ENCODE measurements at places on chromosomes 16 and 17.

DNA sequence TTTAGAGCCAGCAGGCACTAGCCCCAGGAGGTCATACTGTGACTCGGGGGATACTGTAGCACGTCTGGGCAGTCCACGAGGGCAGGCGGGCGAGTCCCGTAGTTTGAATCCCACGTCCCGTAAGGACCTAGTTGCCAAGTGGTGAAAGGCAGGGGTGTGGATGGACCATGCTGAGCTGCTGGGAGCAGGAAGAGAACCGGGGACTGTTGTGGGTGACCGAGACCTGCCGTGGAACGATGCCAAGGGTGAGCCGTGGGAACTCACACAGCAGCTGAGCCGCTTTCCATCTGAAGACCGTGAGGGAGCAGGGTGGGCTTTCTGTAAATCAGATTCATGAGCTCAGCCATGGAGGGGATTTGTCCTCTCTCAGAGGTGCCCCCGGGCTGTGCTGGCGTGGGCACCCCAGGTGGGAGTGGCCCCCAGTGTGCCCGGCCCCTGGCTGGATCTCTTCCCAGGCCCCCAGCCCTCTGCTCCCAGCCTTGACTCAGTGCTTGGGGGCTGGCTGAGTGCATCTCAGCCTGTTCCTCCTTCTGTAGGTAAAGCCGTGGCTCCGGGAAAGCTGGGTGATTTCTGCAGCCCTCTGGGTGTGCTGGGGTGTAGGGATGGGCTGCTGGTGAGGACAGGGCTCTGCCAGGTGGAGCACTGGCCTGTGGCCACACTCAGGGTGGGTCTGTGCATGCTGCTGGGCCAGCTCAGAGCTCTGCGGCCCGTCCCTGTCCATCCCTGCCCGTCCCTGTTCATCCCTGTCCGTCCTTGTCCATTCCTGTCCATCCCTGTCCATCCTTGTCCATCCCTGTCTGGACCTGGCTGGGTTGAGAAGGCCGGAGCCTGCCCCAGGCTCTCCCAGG is 13.6 kb downstream of the ASPSCR1 start:
- no peak for DNase-seq

GRCh38 chr17:82865774-82866395 is 26.1 kb upstream of the ZNF750 start:
- no peak for DNase-seq

GRCh38 chr17:68972119-68972704 is 17.0 kb upstream of the ABCA8 start:
- peak; percentile 55 for DNase-seq

DNA sequence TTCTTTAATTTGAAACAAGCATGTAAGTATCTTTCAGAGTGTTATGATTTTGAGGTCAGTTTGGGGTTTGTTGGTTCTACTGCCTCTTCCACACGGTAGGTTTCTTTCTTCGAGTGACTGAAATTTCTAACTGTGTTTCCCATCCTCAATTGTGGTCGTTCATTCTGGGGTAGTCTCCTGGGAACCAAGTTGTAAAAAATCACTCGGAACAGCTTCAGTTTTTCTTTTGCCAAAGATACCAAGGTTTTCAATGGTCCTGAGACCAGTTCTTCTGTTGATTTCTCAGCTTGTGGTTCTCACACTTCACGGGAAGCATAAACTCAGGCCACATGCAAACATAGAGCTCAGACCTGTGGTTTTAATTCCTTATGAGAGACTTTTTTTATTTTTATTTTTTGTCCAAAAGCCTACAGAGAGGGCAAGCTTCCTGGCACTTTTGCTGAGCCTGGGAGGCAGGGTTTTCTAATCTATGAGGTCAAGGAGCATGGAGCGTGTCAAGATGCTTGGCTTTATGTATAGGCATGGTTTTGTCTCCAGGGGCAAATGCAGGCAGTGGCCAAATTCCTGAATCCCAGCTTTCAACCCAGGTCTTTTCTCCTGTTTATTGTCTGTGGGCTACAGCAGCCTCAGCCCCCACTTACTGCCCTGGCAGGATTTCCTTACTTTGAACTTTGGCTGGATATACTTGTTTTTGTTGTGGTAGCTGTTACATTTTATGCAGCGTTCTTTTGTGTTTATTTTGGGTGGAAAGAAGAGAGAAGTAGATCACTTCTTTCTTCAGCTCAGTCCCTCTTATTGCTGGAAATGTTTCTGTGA is 32.9 kb downstream of the HS3ST3A1 start:
- no peak for DNase-seq

DNA sequence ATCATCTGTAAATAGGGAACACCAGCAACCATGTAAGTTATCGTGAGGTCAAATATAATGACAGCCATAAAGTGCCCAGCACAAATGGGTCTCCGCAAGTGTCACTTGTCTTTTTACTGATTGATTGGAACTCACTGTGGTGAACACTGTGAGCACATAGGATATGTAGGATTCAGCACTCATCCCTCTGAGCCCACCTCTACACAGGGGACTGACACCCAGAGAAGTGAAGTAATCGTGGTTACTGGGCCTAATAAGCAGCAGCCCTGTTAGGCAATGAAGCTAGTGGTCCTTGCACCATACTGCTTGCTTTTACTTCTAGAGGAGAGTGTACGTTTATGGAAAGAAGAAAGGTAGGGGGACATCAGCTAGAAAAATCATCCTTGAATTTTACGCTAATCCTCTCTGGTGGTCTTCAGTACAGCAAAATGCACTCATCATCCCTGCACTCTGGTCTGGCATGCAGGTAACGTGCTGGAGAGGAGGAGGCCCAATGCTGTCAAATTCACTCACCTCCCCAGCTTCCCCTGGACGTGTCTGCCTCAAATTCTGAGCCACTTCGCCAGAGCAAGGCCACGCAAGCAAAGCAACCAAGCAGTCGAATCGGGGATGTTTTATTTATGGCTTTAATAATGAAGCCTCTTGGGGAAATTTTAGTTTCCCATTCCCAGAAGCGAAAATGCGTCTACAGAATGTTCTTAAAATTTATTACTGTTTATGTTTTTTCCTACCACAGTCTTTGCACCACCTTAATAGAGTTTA is 74.7 kb downstream of the YPEL2 start:
- DNase-seq, result no peak

DNA sequence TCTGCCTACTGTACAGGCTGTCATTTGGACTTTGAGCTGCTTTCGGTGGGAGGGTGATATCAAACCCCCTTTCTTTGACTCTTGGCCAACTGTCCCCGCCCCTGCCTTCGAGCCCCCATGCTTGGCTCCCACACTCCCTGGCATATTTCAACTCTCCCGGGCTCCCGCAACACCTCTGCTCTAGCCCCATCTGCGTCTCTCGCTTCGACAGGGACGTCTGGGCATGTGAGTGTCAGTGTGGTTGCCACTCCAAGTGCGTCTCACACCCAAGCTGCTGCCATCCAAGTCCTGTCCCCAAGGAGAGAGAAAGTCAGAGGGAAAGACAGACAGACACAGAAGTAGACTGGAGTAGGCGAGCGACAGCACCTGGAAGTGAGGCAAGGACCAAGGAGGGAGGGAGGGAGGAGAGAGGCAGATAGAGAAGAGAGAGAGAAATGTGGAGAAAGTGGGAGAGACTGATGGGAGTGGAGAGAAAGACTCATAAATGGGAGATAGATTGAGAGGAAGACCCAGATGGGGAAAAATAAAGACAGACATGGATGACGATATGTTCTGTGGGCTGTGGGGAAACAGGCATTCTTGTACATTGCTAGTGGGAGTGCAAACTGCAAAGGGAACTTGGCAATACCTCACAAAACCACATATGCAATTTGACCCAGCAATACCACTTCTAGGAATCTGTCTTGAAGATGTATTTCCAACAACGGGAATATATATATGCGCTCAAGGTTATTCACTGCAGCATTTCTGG is 11.8 kb downstream of the STARD3 start:
- DNase-seq, result peak; percentile 54

GRCh38 chr17:47654991-47655390 is 5.3 kb downstream of the KPNB1 start:
- DNase-seq, result no peak

GRCh38 chr16:83615141-83615952 is 192.4 kb upstream of the HSBP1 start:
- DNase-seq, result no peak

GRCh38 chr17:75525806-75526554 is 483 bp downstream of the LLGL2 start:
- no peak for DNase-seq

GRCh38 chr16:22969567-22969966 is 155.6 kb downstream of the HS3ST2 start:
- no peak for DNase-seq

GRCh38 chr16:74735554-74735953 is 34.9 kb upstream of the MLKL start:
- no peak for DNase-seq

DNA sequence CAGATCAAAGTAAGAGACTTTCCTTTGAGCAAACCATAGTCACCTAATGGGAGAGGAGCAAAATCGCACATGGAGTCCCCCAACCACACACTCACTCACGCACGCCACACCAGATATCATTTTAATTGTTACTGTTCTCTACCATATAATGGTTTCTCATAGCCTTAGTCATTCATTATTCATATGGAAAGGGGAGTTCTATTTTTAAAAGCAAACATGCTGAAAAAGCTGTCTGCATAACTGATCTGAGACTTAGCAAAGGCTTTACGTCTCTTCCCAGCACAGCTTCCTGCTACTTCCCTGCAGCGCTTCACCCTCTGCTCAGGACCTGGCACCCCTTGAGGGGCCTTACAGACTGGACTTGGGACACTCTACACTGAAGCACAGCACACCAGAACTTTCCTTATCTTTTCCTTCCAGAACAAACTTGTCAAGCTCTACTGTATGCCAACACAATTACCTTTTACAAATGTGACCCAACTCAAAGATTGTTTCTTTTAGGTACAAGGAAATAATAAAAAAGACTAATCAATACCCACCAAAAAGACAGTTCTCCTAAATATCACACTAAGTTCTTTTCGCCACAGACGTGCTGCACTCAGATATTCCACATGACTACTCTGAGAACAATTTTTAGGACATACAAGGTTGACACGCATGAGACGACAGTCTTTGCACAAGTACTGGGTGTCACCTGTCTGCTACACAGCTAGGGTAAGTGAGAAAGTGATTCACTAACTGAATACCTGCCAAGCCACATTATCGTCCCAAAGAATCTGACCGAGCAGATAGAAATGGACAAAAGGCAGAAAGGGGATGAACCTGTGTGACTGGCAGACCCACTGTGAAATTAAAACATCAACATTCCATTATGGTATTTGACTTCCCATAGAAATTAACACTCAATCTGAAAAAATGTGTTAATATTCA is 21.5 kb downstream of the SRP68 start:
- DNase-seq, result no peak

DNA sequence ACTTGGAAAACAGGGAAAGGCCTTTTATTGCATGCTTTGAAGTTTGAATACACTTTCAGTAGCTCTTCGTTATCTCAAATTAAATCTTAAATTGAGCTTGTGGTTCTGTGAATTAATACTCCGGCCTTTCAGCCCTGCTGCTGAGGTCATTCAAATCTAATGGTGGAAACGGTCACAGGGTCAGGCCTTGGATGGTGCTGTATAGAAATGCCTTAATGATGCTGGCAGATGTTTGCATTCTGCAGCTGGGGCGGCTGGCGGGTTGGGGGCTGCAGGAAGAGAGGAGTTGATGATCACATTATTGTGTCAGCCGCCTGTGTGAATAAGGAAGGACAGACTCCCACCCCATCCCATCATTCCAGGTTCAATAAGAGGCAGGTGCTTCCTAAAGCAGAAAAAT is 723.6 kb downstream of the WWOX start:
- DNase-seq, result no peak

- DNase-seq, result no peak
Observed at GRCh38 chr17:16178836-16179235, 36.5 kb downstream of the NCOR1 start.

DNA sequence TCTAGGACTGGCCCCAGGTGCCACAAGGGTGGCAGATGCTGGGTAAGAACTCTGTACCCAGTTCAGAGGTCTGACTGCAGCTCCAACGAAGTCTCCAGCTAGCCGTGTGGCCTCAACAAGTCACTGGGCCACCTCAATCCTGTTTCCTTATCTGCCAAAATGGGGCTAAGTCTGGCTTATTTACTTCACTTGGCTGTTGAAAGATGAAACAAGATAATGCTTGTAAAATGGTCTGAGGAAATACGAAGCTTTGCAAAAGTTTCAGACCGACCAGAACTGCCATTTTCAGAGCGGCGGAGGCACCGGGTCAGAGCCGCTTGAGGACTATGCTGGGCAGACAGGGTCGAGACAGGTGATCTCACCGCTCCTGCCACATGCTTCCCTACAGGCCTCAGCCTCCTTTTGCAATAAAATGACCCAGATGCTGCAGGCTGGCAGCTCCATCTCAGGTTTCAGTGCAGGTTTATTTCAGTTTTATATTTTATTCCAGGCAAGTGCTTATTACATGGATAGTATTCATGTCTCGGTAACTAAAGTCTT is 17.2 kb downstream of the MNT start:
- no peak for DNase-seq

- no peak for DNase-seq
Observed at GRCh38 chr17:61464130-61464842, 12.1 kb downstream of the TBX4 start.

DNA sequence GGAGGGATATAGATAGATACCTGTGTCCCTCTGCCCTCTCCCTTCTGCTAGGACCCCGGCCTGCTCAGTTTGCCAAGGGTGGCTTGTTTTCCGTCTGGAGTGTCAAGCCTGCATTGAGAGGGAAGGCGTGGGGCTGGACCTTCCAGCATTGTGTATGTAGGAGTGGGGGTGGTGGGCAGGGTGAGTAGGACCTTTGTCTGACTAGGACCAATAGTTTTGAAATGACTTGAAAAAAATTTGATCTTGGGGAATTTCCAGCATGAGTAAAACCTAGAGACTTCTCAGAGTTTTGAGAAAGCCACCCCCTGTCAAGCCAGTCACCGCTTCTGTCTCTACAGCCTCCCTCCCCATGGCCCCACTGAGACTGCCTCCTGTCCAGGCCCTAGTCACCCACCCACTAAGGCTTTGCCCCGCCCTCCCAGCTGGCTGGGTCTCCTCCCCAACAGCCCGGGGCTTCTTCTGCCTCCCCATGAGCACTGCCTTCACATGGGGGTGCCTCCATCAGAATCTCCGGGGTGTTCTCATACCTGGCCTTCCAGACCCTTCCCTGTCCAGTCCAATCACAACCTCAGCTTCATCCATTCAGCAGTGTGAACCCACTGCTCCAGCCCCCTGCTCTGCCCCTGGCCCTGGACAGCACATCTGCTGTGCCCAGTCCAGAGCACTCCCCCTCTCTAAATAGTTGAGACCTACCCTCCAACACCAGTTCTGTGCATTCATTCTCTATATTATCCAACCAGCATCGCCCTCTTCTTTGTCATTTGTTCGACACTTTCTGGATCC is 207.0 kb downstream of the MSI2 start:
- DNase-seq, result peak; percentile 87

- no peak for DNase-seq
Observed at GRCh38 chr17:28938552-28938951, 12.8 kb downstream of the PHF12 start.

- no peak for DNase-seq
Observed at GRCh38 chr17:69764146-69764545, 310.9 kb upstream of the KCNJ16 start.
